ENCODE measurements at places on chromosomes 6 and 20.

DNA sequence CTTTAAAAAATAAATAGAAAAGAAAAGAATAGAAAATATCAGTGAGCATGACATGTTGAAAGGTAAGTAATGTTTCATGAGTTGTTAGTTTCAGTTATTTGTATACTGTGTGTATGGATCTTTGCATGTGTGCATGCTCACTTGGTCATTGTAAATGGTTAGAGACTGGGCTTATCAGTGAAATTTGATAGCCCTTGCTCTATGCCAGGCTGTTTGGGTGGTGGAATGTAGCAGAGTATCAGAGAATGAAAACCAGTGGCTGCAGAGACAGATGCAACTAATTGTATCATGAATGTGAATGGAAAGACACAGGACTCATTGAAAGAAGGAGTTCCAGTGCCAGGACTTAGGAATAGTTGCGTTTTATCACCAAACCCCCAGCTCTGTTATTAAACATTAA lies 4.2 kb downstream of the GSTA2 start:
- DNase-seq = no peak

DNA sequence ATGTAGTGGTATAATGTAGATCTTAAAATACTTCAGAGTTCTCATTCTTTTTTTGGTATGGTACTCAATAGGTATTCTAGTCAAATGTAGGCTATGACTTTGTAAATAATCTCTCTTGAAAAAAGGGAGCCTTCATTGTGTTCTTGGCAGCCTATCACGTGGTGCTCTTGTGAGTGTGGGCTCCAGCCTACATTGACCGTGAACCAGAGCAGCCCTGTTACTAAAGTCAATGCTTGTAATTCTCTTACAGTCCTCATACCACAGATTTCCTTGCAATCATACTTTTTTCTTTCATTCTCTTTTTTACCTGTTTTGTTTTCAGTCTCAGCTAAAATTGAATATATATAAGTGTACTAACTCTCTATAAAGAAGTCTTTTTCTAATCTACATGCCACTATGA lies 31.1 kb downstream of the ARID1B start:
- no peak for DNase-seq

GRCh38 chr6:159151266-159151855 lies 17.8 kb upstream of the FNDC1 start:
- no peak for DNase-seq

DNA sequence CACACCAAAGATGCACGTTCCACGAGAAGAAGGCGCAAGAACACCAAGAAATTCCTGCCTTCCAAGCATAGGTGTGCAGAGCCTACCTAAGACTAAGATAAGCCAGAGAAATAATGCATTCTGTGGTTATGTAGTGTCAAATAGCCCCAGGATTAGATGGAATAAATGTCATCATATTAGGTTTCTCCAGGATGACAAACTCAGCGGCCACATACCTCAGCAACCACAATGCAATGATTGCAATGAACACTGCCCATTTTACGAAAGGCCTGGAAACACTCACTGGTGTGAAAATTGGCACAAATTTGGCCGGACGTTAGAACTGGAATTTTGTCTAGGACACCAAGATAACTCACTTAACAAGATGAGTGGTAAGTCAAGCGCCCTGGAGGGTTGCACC lies 129.7 kb downstream of the SLC22A3 start:
- DNase-seq = no peak

DNA sequence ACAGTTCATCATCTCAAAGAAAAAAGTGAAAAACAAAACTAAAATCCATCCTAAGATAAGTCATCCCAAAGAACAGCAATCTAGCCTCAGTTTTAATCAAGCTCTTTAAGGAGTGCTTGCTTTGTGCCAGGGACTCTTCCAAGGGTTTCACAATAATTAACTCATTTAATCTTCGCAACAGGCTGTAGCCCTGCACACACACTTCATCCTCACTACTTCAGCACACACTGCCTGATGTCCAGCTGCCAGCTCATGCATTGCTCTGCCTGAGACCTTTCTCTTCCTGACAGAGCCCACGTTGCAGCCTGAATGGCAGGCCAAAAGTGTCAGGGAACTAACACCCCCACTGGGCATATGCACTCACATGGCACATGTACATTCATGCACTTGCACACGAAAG lies 21.2 kb upstream of the PTPRT start:
- no peak for DNase-seq

- no peak for DNase-seq
Observed at GRCh38 chr6:104796031-104796785, 63.5 kb downstream of the HACE1 start.

GRCh38 chr20:2138396-2138795 lies 36.8 kb downstream of the STK35 start:
- no peak for DNase-seq

Data from stimulated activated CD8-positive, alpha-beta memory T cell treated with anti-CD3 and anti-CD28 coated beads, Interleukin-4, amount 100 ng/mL, for 1 hour (primary cell).